ENCODE measurements at places on chromosomes 1 and 21.

GRCh38 chr1:21633992-21634805, 35.0 kb downstream of the RAP1GAP start:
- DNase-seq, result no peak

DNA sequence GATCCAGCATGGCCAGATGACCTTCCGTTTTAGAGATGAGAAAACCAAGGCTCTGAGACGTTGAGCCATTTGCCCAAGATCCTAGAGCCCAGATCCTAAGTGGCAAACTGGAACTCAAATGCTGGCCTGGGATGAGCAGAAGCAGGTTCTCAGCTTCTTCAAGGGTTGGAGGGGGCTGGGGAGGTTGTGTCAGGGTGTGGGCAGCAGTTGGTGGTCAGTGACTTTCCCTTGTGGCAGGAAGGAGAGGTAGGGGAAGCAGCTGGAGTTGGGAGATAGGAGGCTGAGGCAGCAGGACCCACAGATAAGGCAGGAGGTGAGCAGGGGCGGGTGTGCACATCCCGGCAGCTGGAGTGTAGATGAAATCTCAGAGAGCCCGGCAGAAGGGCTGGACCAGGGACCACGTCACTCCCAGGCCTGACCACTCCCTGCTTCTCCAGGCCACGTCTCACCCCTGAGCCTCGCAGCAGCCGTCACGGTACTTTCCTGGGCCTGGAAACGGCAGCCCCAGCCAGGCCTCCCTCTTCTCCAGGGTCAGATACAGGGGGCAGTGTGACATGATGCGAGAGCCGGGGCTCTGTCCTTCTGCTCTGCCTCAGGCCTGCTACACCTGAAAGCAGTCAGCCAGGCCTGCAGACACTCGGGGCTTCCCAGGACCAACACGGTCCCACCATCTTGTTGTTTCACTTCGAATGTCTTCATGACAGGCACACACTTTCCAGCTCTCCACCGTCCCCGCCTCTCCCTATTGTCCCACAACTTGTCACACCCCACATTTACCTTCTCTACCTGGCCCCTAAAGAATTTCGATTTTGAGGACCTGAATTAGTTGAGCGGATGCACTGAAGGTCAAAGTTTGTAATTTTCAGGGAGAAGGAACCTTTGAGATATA, 11.5 kb upstream of the LAPTM5 start:
- DNase-seq, result no peak

- no peak for DNase-seq
These were observed 110.5 kb upstream of the COL6A1 start for GRCh38 chr21:45870851-45871615.

- DNase-seq, result no peak
These were observed 8.7 kb downstream of the B3GALNT2 start for GRCh38 chr1:235495551-235495950.

DNA sequence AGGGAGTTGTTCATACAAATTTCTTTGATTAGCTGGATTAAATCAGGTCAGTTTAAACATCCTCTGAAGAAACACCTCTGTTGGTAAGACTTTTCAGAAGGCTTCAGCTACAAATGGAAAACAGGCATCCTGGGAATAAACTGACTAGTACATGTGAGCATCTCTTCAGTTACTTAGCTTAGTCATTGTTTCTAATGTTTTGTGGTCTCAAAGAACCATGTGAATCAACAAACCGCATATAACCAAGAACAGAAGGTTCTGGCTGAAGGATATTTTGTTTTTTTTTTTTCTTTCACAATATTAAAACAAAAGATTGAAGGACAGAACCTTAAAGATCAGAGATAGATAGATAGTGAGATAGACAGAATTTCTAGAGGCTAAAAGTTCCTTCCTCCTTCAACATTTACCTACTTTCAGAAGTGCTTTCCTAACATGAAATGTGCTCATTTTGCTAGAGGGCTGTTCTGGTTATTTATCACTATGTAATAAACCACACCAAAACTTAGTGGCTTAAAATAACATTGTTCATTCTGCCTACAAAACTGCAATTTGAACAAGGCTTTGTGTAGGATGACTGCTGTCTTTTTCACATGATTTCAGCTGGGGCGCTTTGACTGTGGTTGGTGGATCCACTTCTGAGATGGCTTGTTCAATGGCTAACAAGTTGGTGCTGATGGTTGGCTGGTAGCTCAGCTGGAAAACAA, 119.8 kb upstream of the PTGFR start:
- no peak for DNase-seq

GRCh38 chr1:151134396-151134795, 12.0 kb downstream of the SEMA6C start:
- no peak for DNase-seq

DNA sequence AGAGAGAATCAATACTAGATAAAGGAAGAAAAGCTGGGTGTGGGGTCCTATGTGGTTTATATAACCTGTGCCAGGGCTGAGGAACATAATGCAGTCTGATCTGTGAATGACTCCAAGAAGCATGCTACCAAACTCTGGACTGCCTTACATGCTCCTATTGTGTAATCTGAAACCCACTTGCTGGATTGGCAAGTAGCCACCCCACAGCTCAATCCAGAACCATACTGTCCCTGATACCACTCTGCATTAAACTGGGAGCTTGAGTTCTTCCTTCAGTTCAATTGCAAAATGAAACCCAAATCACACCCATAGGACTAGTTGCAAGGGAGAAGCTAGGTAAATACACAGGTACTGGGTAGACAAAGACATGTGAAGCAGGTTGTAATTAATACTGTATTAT, 115.4 kb upstream of the NEGR1 start:
- DNase-seq, result no peak

GRCh38 chr1:117655220-117655577, 49.4 kb downstream of the TENT5C start:
- no peak for DNase-seq

GRCh38 chr21:38459490-38459889, 38.8 kb downstream of the ERG start:
- DNase-seq, result no peak

DNA sequence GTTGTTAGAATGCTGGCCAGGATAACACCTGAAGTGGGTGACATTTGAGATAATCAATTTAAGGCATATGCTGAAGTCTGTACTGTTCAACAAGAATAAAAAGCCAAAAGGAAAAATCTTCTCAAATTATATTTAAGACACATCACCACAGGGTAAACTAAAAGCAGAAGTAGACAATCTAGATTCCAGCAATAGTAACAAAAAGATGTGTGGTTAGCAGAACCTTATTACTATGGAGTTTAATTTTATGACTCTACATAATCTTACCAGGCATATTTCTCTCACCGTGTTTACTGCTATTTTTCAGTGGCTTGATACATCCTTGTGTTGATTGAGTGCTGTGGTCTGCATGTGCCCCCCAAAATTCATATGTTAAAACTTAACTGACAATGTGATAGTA, 300.4 kb upstream of the ZP4 start:
- DNase-seq, result no peak

GRCh38 chr1:109802901-109803561, 39.3 kb upstream of the EPS8L3 start:
- DNase-seq, result peak; percentile 60

DNA sequence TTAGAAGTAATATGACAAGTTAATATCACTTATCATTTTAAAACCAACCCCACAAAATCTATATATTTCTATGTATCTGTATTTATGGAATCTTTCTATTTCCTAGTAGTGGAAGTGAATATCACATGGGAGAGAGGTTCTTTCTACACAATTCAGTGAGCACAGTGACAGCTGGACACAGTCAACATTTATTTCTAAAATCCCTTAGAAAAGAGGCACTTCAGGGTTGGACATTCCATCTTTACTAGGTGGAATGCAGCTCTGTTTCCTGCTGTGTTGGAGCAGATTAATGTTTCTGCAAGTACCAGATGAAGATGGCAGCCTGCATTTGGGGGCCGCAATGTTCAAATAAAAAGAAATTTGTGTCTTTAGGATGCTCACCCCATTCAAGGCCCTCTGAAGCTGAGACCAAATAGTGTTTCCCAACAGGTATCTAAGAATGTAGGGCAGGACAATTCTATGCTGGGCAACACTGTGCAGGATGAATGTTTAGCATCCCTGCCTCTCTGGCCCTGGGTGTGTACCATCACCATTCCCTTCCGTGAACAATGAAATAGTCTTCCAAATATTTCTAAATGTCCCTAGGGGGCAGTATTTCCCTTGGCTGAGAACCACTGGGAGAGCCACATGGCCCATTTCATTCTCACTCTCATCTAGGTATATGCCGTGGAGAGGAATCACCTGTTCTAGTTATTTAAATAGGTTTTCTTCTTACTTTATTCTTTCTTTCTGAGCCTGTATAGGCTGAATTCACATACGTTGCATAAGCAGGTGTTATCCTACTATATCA, 394.8 kb downstream of the PRDM2 start:
- DNase-seq, result no peak

DNA sequence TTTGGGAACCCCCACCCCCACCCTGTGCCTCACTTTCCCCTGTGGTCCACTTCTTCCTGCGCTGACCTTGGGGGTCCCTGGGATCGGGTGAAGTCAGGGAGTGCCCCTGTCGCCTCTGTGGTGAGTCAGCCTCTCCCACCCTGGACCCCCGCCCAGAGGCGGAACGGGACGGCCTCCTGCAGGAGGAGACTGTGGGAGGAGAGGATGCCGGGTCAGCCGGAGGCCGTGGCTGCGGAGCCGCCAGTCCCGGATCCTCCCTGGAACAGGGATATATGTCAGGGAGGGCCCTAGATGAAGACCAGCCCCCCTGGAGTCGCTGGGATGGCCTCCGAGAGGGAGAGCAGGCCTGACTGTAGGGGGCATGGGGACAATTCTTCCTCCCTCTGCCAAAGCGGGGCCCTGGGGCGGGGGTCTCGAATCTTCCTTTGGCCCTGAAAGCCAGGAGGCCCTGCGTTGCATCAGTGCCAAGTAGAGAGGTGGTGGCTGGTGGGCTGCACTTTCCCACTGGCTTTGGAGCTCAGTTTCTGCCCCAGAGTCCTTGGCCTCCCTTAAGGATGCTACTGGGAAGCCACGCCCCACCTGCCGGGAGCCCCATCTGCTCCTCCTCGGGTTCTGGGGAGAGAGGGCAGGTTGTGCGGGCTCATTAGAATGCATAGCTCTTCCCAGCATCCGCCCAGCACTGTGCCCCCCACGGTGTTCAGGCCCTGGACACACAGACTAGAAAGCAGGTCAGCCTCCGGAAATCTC, 930 bp downstream of the ARHGEF10L start:
- DNase-seq, result peak; percentile 83

DNA sequence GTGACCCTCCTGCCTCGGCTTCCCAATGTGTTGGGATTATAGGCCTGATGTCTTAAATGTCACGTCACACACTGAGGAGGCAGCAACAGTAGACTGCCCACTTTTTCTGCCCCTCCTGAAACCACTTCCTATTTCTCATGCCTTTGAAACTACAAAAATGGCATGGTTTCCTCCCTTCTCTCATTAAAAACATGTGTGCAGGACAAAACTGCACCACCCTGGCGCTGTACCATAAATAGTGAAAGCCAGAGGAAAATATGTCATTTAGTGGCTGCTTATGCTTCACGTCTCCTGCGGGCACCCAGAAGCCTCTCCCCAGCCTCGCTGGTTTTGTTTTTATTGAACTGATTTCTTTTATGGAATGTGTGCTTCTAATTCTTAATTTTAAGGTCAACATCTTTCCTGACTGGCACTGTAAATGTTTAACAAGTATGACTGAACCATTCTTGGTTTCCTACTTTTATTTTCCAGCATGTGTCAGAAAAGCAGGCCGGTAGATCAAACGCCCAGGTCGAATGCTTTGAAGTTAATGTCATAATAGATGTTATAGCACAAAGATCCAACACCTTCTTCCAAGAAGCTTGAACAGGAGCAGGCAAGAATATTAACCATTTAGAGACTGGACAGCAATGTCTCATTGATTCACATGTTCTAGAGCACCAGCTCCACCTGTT, 59.6 kb upstream of the C1orf87 start:
- DNase-seq, result no peak

DNA sequence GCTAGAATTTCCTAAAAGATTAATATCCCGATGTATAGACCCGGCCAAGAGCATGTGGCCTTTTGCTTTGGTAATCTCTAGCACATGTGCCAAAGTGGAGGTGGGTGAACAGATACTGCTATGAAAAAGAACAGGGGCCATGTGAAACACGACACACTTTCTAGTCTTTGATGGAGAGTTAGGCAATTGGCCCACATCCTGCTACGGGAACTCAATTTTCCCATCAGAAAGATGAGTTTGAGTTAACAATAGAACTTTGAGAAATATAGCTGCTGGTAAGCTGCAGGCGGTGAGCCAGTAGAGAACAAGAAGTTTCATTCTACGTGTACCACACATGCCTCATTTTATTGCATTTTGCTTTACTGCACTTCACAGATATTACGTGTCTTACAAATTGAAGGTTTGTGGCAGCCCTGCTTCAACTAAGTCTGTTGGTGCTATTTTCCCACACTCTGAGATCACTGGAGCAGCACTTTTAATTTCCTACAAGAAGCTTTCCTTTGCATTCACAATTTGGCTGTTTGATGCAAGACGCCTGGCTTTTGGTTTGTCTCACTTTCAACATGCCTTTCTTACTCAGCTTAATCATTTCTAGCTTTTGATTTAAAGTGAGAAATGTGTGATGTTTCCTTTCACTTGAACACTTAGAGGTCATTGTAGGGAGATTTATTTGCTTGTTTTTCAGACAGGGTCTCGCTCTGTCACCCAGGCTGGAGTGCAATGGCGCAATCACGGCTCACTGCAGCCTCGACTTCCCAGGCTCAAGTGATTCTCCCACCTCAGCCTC, 46.3 kb downstream of the HTR6 start:
- DNase-seq, result no peak

- DNase-seq, result no peak
These were observed 116.4 kb downstream of the TNFSF18 start for GRCh38 chr1:172934417-172934762.

DNA sequence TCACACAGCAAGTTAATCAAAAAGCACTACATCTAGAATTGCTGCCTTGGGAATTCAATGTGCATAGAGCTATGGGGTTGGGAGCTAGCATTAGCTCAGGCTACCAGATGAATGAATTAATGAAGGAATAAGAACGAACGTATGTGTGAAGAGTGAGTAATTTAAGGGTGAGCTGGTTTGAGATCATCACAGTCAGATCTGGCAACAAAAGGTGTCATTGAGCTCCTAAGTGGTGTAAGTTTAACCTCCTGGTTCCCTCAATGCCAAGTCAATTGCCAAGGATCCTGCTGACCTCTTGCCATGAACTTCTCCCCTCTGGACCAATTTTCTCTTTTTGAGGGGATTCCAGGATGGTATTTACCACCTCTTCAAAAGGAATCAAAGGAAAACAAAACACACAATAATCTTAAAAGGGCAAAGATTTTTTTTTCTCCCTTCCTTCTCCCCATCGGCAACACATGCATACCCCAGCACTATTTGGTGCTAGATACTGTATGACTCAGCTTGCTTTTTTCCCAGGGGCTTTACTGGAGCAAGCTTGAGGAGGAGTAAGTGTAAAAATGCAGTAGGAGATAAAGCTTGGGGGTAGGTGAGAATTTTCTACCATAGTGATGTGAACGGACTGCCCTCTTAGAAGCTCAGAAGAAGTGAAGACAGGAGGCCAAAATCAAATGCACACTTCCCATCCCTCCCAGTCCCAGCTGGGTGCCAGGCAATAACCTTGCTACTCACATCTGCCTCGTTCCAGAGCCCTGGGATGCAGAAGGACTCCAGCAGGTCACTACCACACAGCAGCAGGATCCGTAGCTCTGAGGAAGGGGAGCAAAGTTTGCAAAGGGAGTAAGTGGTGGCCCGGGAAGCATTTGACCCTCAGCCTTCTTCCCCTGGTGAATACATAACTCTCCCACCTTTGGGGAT, 92.0 kb downstream of the LAMC2 start:
- no peak for DNase-seq

GRCh38 chr1:33682371-33682770, 181.5 kb upstream of the HMGB4 start:
- no peak for DNase-seq

Data from posterior cingulate gyrus (tissue), 11 donors.